Activated CD8-positive, alpha-beta memory T cell treated with anti-CD3 and anti-CD28 coated beads, Interleukin-2, amount 50 U/mL, for 4 hours (primary cell): ENCODE measurements at places on chromosomes 5 and 9.

DNA sequence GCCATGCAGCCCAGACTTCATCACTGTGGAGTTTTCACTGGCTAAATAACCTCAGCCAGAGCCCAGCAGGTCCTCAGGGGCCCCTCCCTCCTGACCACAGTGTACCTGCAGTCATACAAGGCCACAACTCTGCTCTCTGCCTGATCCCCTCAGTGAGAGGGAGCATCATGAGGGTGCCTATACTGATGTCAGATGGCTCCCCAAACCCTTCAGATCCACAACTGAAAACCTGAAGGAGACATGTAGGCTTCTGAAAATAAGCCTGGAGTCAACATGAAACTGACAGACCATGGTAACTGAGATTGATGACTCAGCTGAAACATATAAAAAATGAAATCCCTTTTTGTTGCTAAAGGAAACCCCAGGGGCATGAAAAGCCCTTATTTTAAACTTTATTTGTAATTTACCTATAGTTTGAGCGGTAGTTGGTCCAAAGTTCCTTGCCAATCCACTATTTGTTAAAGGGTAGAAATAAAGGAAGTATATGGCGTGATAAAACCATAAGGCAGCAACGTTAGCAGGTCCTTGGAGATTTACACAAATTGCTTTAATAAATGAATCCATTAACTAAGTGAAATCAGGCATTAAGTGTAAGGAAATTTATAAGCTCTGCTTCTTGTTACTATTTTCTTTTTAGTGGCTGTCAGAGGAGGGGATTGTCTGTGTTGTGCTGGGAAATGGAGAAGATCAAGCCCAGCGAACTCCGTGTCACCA is 68.3 kb downstream of the FGF1 start:
- DNase-seq: no peak

DNA sequence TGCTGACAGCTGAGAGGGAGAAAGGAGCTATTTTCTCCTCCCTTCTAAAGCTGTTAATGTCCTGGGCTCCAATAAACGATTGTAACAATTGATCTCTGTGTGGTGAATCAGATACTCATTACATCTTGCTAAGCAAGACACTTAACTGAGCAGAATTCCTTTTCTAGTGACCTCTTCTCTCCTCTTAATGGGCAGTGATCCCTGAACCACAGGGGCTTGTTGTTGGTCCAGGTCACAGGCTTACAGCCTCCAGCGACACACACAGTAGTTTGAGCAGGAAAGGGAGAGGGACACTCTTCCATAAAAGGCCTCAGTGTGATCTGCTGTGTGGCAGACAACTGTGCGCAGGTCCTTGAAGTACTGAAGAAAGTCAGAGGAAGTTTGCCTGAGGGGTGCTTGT is 58.5 kb upstream of the MYO10 start:
- DNase-seq: no peak

DNA sequence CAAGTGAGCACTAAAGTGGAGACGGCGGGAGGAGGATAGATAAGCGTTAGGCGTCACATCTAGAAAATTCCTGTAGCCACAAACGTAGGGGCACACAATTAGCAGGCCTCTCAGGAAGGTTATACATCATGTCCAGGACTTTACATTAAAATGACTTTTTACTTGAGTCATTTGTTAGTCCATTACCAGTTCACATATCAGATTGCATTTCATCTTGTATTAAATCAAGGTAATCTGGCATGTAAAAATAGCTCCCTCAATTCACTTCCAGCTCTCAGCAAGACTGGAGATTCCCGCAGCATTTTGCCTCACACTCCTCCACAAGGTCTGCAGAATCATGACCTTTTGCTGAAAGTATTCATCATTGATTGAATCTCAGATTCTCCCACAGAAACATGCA is 118.8 kb downstream of the PRDM6 start:
- DNase-seq: no peak

GRCh38 chr9:91158286-91158685 is 203.4 kb downstream of the AUH start:
- DNase-seq: no peak

GRCh38 chr5:172005708-172006320 is 624 bp downstream of the FBXW11 start:
- peak; percentile 19 for DNase-seq

DNA sequence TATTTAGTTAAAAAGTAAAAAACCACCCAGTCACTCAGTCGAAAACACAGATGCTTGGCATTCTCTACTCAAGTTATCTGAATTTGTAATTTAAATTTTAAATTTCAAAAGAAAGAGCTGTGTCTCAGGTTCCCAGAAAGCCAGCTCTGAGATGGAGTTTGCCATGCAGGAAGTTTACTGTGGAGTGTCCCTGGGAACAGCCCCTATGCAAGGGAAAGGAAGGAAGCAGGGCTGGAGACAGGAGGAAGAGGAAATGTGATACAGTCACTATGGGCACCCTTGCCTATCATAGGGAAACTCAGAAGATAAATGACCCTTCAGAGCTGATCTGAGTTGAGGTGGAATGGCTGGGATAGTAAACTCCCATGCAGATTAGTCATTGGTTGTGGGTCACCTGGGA is 408.8 kb upstream of the ACTBL2 start:
- DNase-seq: no peak

GRCh38 chr5:106875591-106876297 is 795.0 kb downstream of the EFNA5 start:
- DNase-seq: no peak

DNA sequence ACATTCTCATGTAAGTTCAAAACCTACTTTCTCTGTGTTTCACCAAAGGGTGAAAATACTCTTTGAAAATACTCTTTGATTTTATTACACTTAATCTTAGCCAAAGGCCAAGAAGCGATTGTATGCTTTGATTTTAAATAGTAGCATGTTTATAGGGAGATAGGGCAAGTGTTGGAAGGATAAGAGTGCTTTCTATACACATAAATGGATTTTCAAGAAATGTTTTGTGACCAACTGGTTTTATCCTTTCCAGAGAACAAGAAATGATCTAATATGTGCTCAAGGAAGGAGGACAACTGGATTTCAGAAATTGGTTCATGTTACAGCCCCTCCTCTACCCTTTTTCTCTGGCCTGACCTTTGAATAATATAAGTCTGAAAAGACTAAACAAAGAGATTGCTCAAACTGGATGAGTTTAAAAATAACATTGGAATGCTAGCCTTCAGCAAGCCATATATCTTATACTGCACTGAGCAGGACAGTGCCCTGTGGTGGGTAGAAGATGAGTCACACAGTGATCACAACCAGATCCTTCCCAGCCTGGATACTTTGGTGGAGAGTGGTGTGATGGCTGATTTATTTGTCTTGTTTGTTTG is 13.1 kb downstream of the PALM2AKAP2 start:
- no peak for DNase-seq

- no peak for DNase-seq
Measured at GRCh38 chr5:74187757-74188156, 452.8 kb downstream of the ENC1 start.

DNA sequence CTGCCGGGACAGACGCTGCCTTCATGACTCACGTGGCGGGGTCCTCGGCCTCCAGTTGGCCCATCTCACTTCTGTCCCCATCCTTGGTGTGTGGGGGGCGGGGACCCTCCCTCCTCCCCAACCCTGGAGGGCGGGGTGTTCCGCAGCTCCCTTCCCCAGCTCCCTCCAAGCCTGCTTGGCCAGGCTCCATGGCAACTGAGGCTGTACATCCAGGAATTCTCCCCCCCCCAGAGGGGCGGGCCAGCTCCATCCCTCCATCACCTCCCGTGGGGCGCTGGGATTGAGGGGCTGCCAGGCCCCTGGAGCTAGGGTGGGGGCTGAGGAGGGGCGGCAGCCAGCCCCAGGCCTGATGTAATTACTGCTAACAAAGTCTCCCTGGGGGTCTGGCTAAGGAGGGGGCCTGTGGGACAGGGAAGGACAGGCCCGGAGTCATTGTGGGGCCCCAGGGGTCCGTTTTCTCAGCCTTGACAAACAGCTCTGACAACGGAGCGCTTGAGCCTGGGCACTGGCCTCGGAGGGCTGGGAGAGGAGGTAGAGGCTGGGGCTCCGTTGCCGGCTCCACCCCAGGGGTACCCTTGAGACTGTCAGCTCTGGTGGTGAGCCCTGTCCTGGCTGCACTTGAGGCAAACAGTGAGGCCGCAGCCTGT is 8.0 kb downstream of the DIPK1B start:
- DNase-seq: no peak

GRCh38 chr5:159915904-159916840 is at the start of gene ADRA1B:
Gene ADRA1B (plus strand): TSS chr5:159916482. CDS start chr5:159916906, 424 bp downstream.
- DNase-seq: peak; percentile 50
